ENCODE measurements at places on chromosomes 2 and 18.

- no peak for DNase-seq
Observed at GRCh38 chr2:171004363-171004762, 75.3 kb downstream of the GORASP2 start.

GRCh38 chr18:62606106-62606505 is 83.3 kb downstream of the ZCCHC2 start:
- no peak for DNase-seq

DNA sequence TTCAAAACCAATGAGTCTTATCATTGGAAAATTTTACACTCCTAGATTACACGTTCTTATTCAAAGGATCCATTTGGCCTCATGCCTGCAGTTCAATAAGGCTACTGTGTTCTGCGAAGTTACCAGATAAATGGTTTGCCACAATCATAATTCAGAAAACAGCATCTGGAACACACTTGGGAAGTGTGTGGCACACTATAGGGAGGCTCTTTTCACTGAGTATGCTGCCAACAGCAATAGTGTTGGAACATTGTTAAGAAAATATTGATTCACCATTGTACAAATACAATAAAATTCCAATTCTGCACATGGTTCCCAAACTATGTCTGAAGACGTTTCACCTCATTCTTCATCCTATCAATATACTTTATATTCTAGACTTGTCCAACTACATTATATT is 141.4 kb upstream of the DOK6 start:
- DNase-seq = no peak

- DNase-seq = no peak
Observed at GRCh38 chr2:160651416-160652200, 158.0 kb upstream of the RBMS1 start.

- no peak for DNase-seq
Observed at GRCh38 chr2:136323195-136323594, 205.2 kb upstream of the CXCR4 start.

GRCh38 chr2:85779641-85780315 is 26.0 kb downstream of the ATOH8 start:
- DNase-seq = no peak

DNA sequence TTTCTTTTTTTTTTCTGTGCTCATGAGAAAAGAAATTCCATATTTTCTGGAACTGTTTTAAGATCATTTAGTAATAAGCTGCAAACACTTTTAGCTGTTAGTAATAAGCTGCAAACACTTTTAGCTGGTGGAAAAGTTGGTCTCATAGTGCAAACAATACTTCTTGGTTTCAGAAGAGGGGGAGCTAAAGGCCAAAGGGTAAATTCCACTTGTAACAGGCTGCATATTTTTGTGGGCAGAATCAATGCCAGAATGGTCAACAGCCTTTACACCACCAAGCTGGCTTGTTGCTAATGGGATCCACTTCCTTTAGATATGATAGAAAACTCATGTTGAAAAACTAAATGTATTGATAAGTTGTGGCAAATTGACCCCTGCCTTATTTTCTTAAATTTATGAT is 356.8 kb downstream of the NR4A2 start:
- DNase-seq = no peak

- DNase-seq = no peak
Observed at GRCh38 chr18:50013363-50014138, 181.4 kb downstream of the MYO5B start.

DNA sequence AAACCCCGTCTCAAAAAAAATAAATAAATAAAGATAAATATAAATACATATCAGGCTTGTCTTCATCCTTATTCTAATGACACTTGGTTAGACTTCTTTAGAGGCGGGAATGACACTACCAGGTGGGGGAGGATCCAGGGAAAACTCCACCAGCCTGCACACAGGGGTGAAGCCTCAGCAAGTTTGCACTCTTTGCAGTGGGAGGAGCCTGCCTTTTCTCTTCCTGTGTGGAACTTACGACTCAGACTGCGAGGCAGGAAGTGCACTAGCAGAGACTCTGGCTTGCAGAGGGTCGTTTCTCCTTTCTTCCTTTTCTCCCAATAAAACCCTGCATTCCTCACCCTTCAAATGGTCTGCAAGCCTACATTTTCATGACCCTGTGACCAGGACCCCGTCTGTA is 153.6 kb upstream of the CBLN2 start:
- DNase-seq = no peak

DNA sequence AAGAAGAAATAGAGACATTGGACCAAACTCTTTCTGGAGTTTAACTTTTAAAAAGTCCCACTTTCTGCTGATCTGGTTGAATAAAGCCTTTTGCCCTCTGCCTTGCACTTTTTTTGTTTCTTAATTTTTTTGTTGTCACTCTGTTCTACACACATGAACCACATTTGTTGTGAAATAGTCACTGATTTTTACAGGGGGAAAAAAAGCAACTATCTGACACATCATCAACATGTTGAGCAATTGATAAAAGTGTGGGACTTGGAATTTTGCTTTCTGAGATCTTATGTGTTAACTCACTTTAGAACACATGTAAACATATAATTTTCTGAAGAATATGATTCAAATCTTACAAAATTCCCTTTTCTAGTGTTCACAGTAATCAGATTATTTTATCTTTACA is 414.8 kb upstream of the FIGN start:
- DNase-seq = no peak

- DNase-seq = peak; percentile 13
Observed at GRCh38 chr2:177281400-177282180, 17.1 kb upstream of the NFE2L2 start.

DNA sequence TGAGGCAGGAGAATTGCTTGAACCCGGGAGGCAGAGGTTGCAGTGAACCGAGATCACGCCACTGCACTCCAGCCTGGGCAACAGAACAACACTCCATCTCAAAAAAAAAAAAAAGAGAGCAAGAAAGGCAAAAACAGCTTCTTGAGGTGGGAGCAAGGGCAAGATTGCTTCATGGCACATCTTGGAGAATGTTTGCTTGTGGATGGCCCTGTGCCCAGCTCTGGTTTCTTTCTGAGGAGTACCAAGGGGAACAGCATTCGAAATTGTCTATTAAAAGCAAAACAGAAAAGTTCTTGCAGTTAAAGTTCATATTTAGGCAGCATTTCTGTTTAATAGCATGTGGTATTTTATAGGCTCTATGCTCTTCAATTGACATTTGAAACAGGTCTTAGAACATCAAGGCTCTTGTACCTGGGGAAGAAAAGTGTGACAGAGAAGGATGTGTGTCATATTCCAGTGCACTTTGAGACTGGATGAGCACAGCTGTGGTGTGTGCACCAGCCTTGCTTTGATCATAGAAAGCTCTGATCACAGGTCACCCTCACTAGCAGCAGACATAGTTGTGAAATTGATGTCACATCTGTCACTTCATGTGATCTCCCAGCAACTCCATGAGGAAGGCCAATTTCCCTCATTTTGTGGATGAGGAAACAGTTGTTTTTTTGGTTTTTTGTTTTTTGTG is 154.3 kb downstream of the UXS1 start:
- DNase-seq = no peak

- no peak for DNase-seq
Observed at GRCh38 chr18:10336749-10337350, 117.6 kb upstream of the APCDD1 start.

DNA sequence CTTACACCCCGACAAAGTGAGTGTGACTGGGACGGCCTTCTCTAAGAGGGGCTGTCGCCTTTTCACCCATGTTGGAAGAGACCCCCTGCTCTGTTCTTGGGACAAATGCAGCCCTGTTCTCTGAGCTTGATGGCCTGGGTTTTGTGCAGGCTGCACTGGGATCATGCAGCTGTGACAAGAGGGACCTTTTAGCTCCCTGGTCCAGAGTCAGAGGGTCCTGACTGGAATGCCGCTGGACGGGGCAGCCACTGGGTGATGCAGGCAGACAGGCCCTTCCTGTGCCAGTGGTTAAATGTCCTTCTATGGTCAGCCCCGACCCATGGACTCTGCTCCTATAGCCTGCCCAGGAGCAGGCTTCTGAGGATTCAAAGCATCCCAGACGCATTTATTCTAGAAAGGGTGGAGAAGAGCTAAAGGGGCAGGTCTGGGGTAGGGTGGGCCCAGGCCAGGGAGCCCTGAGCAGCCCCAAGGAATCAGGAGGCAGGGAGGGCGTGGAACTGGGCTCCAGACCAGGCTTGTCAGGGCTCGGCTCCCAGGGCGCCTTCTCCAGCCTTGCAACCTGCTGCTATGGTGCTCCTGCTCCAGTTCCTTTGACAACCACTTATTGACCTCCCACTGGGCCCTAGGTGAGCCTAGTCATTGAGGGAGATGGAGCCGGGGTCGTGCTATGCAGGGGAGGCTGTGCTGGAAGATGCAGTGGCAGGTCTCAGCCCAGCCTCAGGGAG is 277.9 kb upstream of the HS6ST1 start:
- DNase-seq = no peak

DNA sequence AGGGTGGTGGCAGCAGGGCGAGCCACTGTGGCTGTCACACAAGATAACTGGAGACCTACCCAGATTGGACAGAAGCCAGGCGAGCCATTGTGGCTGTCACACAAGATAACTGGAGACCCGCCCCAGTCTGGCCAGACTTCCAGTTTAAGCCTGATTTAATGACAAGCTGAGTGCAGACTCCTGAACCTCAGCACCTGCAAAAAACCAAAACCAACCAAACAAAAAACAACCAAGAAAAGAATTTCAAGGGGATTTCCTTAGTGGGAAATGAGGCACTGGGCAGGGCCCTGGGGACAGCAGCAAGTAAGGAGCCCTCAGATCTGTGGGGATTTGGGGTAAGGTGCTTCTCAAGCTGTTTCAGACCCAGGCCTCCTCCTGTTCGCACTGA is 95.2 kb upstream of the BOD1L2 start:
- no peak for DNase-seq

DNA sequence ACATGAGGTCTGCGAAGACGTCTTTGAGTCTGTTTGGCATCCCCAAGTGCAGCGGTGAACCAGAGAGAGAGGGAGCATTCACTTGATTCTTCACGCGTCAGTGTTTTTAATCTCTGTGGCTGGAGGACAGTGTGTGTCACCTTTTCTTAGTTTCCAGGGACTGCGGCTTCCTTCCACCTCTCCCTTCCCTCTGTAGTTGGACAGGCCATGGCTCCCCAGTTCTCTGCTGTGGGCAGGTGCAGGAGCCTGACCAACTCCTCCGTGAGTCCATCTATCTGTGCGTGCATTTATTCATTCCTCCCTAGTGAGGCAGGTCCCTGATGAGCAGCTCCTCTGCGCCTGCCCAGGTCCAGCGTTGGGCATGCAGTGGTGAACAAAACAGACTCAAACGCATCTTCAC is 42.9 kb downstream of the AGAP1 start:
- DNase-seq = no peak

DNA sequence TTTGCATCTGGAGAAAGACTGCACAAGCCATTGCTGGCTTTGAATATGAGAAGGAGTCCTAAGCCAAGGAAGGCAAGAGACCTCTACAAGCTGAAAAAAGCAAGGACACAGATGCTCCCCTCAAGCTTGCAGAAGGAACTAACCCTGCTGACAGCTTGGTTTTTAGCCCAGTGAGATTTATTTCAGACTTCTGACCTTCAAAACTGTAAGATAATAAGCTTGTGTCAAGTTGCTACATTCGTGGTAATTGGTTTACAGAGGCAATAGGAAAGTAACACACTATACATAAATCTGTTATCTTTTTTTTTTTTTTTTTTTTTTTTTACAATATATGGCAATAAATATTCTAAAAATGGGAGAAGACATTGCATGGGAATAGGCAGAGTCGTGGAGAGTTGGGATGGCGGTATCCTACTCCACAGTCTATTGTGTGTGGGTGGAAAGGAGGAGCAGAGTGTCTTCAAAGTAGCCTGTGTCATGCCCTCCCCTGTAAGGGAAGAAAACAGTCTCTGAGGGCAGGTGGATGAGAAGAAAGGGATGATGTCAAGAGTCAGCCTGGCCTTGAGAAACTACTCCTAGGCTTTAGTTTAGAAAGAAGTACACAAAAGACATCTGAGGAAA is 196.9 kb downstream of the THSD7B start:
- DNase-seq = no peak

DNA sequence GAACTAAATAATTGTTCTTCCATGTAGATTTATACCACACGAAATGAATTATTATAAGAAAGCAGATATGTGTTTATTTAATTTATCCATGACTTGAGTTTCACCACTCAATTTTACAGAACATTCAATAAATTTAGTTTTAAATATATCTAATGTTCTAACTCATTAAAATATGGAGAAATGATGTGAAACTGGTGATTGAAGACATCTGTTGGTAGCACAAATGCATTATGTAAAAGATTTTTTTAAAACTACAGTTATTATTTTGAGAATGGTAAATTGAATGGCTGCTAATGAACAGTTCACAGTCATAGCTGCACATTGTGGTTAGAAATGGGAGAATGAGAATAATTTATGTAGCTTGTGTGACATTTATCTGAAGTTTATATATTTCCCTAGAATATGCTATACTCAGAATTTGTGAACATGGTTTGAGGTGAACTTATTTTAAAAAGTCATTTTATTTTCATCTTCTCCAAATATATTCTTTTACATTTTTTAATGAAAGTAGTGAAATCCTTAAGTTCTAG is 203.5 kb downstream of the DPP4 start:
- DNase-seq = no peak

DNA sequence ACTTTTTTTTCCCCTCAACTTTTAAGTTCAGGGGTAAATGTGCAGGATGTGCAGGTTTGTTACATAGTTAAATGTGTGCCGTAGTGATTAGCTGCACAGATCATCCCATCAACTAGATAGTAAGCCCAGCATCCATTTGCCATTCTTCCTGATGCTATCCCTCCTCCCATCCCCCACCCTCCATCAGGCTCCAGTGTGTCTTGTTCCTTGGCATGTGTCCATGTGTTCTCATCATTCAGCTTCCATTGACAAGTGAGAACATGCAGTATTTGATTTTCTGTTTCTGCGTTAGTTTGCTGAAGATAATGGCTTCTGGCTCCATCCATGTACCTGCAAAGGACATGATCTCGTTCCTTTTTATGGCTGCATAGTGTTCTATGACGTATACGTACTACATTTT is 47.2 kb upstream of the STON1 start:
- no peak for DNase-seq

DNA sequence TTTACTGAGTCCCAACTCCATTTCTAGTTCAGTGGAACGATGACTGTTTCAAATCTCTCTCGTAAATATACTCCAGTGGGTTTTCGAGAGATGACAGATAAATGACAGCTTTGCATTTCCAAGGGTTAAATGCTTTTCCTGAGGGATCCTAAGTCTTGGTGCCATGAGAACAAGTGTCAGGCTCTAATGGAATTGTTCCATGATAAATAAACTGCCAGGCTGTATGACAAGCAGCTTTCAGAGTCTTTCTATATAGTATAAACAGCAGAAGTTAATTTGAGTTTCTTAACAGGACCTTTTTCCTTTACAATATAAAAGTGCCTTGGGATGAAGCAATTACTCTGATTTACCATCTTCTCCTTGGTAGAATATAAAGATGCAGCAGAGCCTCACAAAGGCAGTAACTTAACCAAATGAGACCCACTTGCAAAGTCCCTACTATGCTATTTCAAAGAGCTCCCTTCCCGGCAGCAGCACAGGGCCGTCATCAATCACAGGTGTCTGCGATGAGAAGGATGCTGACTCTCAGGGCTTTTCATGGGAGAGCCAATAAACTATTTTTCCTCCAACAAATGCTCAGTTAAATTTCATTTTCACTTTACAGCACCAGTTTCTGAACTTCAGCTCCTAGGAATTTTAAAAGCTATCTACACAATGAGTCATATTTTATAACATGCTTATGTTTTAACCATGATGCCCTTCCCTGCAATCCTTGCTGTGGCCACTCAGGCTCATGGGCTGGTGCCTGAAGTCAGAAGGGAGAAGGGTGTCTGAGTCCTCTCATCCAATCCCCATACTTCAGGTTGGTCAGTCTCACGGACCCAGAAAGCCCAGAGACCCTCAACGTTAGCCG is 123.8 kb downstream of the AFF3 start:
- DNase-seq = no peak

GRCh38 chr18:59718108-59718463 is 20.9 kb upstream of the CCBE1 start:
- DNase-seq = no peak

Measured in bone marrow (tissue), 2 donors.